Right lobe of liver (tissue), 6 donors: ENCODE measurements at places on chromosomes 12 and 14.
A peak's percentile ranks its signal among the peaks of the same experiment; 100 is the strongest.

DNA sequence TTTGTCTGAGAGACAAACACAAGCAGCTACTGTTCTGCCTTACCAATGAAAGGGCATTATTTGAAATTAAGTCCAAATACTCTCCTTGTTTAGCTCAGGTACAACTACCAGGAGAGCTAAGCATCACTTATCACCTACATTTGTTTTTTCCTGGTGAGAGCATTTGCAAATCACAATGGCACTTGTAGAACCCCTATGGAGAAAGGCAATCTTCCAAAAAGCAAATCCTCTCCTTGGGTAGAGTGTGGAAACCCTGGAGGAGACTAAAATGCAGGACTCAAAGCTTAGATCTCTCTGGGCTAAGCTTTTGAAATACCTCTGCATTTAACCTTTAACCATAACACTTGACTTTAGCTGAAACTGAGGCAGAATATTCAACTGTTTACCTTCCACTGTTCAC is 20.8 kb downstream of the GTSF1 start:
- DNase-seq: no peak

DNA sequence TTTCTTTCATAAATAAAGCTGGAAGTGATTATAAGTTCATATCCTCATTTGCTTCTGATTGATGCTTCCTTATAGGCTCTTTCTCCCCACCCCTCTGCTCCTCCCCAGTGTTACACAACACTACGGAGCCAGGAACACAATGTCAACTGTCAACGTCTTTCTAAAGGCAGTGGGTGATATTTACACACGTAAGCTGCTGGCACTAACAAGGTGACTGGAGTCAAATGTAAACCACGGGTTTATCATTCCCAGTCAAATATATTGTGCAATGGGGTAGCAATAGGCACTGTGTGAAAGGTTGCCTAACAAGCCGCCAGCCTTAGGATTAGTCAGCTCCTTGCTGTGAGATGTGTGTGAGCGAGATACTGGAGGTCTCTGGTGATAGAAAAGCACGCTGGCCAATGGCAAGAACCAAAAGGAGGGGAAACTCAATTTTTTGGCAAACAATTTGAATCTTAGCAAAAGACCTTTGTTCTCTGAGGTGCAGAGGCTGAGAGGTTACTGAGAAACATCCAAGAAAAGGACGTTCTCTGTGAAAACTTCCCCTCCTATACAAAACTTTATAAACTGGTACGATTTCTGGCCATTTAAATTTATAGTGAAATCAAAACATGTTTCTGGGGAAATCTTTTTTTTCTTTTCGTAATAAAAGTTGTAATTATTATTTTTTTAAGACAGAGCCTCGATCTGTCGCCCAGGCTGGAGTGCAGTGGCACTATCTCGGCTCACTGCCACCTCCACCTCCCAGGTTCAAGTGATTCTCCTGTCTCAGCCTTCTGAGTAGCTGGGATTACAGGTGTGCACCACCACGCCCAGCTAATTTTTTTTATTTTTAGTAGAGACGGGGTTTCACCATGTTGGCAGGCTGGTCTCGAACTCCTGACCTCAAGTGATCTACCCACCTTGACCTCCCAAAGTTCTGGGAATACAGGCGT is 22.3 kb upstream of the HECTD1 start:
- DNase-seq: peak; percentile 76

GRCh38 chr12:47032644-47033043 is 46.8 kb upstream of the PCED1B start:
- no peak for DNase-seq

DNA sequence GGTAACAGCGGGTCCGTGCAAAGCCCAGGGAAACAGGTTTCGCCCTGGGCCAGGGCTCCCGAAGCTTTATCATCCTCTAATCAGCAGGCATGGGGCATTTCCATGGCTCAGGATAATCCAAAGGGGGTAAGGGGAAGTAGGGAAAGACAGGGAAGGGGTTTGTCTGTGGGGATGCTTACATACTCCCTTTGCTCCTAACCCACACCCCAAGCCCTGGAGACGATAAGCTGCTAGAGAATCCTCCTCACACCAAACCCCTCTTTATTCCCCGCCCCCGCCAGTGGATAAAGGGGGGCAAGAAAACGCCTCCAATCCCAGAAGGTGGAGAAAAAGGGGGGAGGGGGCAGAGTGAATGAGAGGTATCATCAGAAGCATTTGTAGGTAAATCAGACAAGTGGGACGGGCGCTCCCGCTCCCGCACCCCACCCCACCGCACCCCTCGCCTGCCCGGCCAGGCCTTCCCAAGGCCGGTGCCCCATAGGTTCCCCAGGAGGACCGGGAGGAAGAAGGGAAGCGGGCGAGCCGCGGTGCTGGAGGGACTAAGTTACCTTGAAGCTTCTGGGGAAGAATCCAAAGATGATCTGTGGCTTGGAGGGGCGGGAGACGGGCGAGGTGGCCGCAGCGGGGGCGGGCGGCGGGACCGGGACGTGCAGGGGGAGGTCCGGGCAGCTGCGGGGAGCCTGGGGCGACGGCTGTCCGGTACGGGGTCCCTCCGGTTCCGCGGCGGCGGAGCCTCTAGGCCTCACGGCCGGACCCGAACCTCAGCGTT is 762 bp downstream of the PPP2R5E start:
- peak; percentile 62 for DNase-seq

GRCh38 chr14:95431199-95432143 is 85.0 kb downstream of the SYNE3 start:
- DNase-seq: no peak

DNA sequence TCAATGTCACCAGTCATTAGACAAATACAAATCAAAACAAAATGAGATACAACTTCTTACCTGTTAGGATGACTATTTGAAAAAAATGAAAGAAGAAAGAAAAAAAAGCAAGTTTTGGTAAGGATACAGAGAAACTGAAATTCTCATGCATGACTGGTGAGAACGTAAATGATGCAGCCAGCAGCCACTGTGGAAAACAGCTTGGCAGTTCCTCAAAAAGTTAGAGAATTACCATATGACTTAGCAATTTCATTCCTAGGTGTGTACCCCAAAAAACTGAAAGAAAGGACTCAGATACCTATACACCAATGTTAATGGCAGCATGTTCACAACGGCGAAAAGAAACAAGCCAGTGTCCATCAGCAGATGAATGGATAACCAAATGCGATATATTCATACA is 26.6 kb downstream of the NINJ2 start:
- no peak for DNase-seq

DNA sequence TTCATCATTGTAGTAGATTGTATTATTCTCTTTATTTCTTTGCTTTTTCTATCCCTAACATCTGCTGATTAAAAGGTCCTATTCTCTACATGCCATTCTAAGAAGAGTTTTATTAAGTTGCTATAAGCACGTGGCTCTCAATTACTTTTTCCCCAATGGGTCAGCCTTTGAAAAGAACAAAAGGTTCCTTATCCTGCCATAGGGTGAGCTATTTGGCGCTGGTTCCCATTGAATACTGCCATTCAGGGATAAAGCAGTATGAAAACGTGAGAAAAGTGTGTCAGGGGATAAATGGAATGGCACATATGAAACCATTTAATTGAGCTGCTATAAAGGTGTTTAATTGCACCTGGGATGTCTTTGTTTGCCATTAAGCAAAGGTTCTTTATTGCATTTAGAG is 80.9 kb downstream of the SYNE2 start:
- no peak for DNase-seq

- no peak for DNase-seq
Observed at GRCh38 chr12:80056845-80057244, 42.5 kb upstream of the OTOGL start.

DNA sequence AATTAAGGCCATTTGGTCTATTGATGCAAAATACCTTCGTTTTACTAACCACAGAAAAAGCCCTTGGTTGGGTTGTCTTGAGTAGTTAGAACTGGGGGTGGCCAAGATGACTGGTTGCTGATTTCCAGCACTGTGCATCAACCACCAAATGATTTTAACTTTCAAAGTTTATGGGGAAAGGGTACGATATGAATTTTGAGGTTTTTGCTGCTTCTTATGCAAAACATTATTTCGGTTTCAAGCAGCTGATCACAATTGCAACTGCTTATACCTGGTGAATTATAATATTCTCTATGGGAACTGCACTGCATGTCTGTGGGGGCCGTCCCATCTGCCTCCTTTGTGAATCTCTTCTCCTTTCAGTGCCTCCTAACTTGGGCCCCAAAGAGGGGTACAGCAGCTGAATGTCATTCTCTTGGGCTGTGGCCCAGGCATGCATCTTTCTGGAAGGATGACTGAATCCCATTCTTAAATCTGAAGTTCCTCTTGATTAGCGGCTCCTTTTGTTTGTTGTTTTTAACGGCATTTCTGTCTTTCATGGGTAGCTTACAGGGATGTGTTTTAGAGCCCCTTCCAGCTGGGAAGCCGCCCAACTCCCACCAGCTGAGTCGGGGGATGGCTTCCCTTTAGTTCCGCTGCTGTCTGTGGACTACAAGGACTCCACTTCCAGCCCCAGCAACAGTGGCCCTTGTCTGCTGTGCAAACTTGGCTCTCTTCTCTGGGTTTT is 479.8 kb downstream of the ZFP36L1 start:
- DNase-seq: no peak

DNA sequence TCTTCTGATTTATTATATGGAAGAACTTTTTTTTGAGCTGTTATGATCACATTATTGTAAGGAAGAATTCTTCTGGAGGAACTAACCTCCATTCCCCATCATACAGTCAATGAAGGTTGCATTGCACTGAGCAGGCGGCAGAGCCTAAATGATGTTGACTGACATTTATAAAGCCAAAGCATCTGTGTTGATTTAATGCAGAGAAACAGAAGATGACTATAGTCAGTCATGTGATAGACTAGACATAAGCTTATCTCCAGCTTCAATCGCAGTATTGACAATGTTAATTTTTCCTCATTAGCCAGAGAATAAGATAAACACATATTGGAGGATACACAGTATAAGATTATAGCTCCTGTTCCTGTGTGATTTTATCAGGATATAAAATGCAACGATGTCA is 82.0 kb downstream of the PRICKLE1 start:
- DNase-seq: no peak

DNA sequence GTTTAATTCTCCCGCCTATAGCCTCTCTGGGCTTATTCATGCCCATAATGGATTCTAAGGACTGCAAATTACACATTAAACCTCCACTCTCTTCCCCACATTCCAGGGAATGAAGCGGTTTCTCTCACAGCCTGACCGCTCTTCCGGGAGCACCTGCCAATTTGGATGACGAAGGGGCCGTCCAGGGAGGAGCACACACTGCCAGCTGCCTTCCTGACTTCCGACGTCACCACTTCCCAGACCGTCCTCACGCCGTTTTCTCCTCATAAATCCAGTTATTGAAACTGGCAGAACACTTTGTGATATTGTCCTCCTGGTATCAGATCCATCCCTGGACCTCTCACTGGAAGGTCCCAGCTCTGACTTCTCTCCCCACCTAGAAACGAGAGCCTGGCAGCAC is 87.6 kb downstream of the GCH1 start:
- DNase-seq: no peak

- DNase-seq: peak; percentile 22
Observed at GRCh38 chr12:55675666-55676065, 32.0 kb downstream of the ITGA7 start.

GRCh38 chr14:96180043-96180874 is 24.4 kb upstream of the BDKRB2 start:
- DNase-seq: no peak

- DNase-seq: no peak
Observed at GRCh38 chr12:2053691-2054090, 904 bp downstream of the CACNA1C start.

DNA sequence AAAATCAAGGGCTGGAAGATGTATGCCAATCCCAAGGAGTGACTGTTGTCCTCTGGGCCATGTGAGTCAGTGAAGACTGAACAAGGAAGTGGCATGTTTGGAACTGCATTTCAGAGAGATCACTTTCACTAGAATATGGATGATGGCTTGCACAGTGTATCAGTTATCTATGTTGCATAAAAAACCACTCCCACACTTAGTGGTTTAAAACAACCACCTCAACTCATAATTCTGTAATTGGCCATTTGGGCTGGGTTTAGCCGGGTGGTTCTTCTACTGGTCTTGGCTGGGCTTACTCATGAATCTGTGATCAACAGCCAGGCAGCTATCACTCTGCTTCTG is 15.4 kb downstream of the BDKRB1 start:
- DNase-seq: no peak

- no peak for DNase-seq
Observed at GRCh38 chr12:116813271-116814041, 67.8 kb downstream of the HRK start.

DNA sequence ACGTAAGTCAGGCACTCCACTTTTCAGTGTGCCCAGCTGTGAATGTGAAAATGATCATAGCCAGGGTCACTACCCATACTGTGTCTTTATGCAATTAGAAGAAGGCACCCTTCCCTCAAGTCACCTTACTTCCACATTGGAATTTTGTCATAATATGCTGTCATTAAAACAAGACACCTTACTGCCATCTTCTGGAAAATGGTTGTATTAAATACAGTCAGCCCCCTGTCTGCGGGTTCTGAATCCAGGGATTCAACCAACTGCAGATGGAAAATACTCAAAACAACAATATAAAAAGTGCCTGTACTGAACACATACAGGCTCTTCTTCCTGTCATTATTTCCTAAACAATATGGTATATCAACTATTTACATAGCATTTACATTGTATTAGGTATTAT is 70.2 kb upstream of the TBX5 start:
- no peak for DNase-seq

GRCh38 chr12:96985515-96986362 is 78.7 kb downstream of the NEDD1 start:
- DNase-seq: no peak

DNA sequence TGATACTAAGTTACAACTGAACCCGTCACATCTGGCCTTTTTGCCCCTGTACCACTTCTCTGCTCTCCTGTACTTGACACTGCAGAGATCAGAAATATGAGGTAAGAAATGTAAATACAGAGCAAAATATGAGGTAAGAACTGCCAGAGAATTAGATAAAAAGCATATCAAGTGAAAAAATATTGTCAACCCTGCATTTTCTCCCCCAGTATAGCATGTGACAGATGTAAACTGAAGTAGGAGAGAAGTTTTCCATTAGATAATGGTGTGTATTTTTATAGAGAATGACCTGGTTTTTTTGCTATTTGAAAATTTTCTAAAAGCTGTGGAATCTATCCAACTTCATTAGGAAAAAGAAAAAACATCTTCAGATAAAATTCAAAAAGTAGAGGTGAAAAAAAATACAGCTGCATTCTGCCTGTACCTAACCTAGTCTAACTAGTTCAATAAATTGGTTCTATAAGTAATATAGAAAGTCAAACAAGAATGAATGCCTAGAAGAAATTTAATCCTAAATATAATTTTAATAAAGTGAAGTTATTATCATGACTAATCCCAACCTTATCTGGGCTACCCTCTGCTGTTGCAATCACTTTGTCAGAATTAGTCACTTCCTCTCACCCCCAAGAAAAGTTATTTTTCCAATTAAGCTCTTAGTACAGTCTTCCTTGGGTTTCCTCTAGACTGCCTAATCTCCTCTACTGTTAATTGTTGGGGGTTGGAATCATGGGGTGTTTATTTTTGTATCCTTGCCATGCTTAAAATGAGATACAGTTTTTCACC is 210.0 kb downstream of the RASSF9 start:
- DNase-seq: no peak
